CD4-positive, alpha-beta T cell treated with Interleukin-6 for 4 hours (primary cell): ENCODE measurements at places on chromosomes 4 and X.

- no peak for DNase-seq
These were observed 51.8 kb upstream of the JADE1 start for GRCh38 chr4:128757712-128758111.

- DNase-seq, result peak; percentile 76
These were observed 167.5 kb upstream of the MAP3K15 start for GRCh38 chrX:19682712-19683331.

GRCh38 chrX:23902419-23902818 is 5.3 kb downstream of the APOO start:
- DNase-seq, result no peak

- DNase-seq, result no peak
These were observed 557 bp upstream of the USP38 start for GRCh38 chr4:143184217-143184502.

- DNase-seq, result no peak
These were observed 124.9 kb downstream of the KDM6A start for GRCh38 chrX:44997888-44998287.

GRCh38 chr4:147363514-147363913 is 117.4 kb upstream of the EDNRA start:
- DNase-seq, result no peak

- DNase-seq, result no peak
These were observed 30.6 kb downstream of the USP46 start for GRCh38 chr4:52628543-52628942.

DNA sequence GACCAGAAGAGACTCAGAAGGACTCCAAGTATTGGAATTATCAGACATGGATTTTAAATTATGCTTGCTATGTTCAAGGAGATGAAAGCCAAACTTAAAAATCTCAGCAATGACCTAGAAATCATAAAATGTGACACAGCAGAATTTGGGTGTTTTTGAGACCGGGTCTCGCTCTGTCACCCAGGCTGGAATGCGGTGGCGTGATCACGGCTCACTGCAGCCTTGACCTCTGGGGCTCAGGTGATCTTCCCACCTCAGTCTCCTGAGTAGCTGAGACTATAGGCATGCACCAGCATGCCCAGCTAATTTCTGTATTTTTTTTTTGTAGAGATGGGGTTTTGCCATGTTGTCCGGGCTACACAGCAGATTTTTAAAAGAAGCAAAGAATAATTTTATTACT is 12.7 kb downstream of the TAB3 start:
- no peak for DNase-seq

GRCh38 chr4:121950680-121951520 is 960 bp downstream of the TRPC3 start:
- DNase-seq, result peak; percentile 32

GRCh38 chr4:136103616-136104015 is 1428.7 kb downstream of the PCDH18 start:
- no peak for DNase-seq

GRCh38 chr4:122766950-122767349 is 34.4 kb downstream of the BBS12 start:
- DNase-seq, result no peak

DNA sequence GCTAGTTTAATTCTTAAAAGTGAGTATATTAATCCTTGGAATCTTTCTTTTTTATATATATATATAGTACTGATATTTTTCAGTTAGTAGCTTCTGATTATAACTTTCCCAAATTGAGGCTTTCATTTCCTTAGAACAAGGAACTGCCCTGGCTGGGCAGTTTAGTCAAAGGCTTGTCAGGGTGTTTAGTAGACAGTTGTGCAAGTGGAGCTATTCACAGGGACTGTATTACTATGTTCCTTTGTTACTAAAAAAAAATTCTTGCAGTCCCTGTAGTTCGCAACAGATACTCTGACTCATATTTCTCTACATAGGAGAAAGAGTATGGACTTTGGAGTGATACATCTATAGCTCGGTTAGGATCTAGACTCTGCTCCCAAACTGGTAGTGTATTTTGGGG is 20.8 kb downstream of the USO1 start:
- DNase-seq, result no peak

GRCh38 chr4:11348449-11349088 is 80.1 kb downstream of the HS3ST1 start:
- no peak for DNase-seq

DNA sequence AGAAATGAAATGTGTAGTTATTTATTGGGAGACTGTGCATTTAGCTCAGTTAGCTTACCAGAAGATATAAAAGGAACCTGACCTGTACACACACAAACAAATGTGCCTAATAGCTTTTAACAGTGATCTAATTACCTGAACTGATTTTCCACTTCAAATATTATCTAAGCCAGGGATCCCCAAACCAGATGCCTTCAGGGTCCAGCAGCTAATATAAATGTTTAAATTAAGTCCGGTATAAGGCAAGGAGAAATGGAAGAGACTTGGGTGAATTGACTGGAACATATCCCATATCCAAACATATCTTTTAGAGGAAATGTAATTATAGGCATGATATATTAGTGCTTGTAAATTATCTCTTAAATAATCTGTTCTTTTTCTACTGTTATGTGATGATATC is 66.7 kb downstream of the CNKSR2 start:
- no peak for DNase-seq

- DNase-seq, result peak; percentile 78
These were observed at the start of gene SCARB2 for GRCh38 chr4:76213415-76214176. SCARB2 (minus strand) TSS chr4:76213824; CDS start chr4:76213543, 281 bp downstream.
